T-helper 22 cell (primary cell): ENCODE measurements at places on chromosomes 12 and 14.

- no peak for DNase-seq
These were observed 26.8 kb upstream of the CEBPE start for GRCh38 chr14:23145794-23146350.

- DNase-seq = no peak
These were observed 485.6 kb downstream of the LRIG3 start for GRCh38 chr12:58434726-58435125.

DNA sequence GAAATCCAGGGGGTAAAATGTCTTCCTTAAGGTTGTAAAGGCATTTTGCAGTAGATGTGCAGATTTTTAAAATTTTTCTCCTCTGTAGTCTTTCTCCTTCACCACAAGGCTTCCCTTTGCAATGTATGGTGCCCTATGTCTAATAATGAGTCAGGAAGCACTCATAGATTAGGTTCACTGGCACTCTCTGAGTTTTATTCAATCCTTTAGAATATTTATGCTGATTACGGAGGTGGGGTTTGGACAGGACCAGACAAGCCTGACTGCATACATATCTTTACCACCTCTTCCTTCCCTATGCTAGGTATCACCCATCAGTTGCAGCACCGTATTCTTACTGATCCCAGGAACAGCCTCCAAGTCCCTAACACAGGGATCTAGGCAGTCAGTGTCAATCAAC is 99.5 kb downstream of the NEDD1 start:
- no peak for DNase-seq

GRCh38 chr12:6375269-6376078 is at the start of gene SCNN1A:
SCNN1A (minus strand) TSS chr12:6375563; CDS start chr12:6374783, 780 bp downstream.
- DNase-seq = no peak

DNA sequence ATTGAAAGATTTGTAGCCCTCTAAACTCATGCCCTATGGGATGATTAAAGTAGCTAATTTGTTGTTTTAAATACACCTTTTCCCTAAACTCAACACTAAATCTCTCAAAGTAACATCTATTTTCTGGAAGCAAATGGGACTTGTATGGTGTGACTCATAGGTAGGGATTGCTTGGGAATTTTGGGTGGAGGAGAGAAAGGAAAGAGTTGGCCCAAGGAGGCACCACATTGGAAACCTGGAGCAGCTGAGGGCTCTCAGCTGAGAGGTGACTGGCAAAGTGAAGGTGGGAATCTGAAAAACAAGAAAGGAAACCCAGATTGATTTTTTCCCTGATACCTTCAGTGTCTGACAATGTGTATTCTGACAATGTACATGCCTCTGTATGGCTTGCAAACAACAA is 114.8 kb upstream of the PRICKLE1 start:
- no peak for DNase-seq
